IPS-NIHi11 (cell line): ENCODE measurements at places on chromosomes 2 and 18.

- no peak for DNase-seq
Observed at GRCh38 chr2:56011624-56012023, 88.0 kb upstream of the EFEMP1 start.

GRCh38 chr18:61471942-61472341 lies 138.7 kb downstream of the CDH20 start:
- DNase-seq, result no peak

DNA sequence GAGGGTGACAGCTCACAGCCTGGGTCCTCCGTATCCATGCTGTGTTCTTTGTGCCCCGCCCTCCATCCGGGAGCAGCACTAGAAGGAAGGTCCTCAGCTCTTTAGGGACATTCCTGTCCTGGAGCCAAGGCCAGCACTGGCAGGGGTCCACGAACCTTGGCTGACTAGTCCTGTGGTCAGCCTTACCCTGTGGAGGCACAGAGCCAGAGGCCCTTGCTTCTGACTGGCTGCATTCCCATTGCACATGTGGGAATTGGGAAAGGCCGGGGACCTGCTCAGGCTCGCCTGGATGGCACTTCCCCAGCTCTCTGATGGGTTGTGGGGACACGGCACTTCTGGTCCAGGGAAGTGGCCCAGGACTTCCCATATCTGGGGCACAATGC lies 24.9 kb upstream of the RHOB start:
- DNase-seq, result peak; percentile 42

DNA sequence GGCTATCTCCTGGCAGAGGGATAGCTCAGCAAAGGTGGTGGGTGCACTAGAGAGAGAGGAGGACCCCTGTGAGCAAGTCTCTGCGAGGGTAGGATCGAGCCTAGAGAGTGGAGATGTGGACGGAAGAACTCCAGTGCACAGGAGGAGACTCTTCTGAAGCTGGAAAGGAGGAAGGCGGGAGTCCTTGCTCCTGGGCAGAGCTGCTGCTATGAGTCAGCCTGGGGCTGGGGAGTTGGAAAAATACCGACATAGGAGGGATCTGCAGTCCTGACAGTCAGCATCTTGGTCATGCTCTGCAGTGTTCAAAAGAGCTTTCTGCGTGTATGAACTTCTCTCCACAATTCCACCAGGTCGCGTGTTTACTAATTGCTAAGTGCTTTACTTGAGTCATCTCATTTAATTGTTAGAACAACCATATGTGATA lies 233.8 kb downstream of the LDLRAD4 start:
- no peak for DNase-seq

DNA sequence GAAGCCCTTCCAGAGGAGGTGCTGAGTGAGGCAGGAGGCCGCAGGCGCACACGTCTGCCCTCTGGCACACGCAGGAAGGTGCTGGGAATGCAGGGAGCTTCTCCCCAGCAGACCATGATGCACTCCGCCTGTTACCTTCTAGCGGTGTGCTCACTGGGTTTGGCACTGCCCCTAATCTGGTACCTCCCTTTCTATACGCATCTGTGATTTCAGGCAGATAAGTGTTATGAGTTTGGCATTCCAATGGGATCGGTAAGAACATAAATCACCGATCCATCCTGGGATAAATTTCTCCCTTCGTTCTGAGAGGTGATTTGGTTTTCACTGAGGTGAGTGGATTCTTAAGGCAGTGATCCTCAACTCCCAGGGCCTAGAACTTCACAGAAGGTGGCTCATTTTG lies 34.6 kb downstream of the ODC1 start:
- DNase-seq, result no peak

DNA sequence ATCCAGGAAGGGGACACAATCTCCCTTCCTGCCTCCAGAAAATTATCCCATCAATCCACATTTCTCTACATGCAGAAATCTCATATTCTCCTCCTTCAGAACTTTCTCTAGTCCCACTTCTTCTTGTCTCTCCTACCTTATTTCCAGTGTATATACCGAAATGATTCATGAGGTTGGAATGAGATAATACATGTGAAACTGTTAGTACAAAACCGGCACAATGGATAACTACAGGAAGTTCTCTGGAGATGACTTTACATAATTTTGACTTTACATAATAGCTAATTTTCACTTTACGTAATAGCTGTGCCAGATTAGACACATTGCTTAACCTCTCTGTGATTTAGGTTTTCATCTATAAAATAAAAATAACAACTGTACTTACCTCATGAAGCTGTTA lies 801.3 kb downstream of the ERBB4 start:
- no peak for DNase-seq

- DNase-seq, result no peak
Observed at GRCh38 chr2:85890522-85891176, 1.9 kb upstream of the ST3GAL5 start.

DNA sequence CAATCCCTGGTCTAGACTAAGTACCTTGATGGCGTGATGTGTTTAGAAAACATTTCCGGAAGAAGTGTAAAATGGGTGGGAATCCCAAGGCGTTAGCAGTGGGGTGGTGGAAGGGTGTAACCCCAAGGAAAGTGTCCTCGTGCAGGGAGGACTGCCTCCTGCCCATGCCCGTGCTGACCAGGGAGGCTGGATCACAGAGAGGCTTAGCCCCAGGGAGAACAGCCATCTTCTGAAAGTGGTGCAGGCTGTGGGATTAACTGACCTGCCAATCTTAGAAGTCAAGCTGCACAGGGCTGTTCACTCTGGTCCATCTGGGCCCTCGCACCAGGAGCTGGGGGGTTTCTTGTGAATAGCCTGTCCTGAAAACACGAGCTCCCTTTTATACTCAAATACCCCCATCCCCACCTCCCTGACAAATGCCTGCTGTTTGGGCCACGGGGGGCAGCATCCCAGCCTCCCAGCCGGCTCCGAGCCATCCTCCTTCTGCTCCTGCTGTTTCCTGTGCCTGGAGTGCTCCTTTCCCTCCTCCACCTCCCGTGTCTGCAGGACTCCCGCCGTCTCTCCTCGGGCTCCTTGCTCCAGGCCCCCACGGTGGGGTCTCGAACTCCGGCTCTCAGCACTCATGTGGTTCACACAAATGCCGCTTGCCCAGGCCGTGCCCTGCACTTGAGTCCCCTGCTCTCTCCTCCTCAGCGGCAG lies 52.1 kb upstream of the PXDN start:
- DNase-seq, result no peak

DNA sequence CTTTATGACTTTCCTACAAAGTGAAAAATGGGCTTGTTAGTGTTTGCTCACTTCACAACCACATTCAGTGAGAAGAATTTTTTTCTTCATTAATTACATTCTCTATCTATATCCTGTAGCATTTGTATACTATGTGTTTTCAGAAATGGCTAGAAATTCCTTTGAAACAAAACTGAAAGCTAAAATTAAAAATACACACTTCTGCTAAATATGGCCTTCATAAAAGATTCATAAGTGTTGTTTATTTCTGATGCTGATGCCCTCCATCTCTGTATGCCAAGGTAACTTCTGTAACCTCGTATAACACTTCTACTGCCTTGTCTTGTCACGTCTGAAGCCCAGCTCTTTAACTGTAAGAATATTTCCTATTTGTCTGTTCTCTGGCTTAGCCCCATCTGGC lies 59.8 kb downstream of the PMAIP1 start:
- no peak for DNase-seq

GRCh38 chr2:240997141-240997855 lies 1.1 kb upstream of the SNED1 start:
- DNase-seq, result no peak

- DNase-seq, result no peak
Observed at GRCh38 chr2:64456293-64456692, 2.3 kb downstream of the LGALSL start.

GRCh38 chr18:40420675-40421074 lies 1534.4 kb upstream of the PIK3C3 start:
- no peak for DNase-seq

GRCh38 chr2:120589771-120590608 lies 145.7 kb upstream of the GLI2 start:
- DNase-seq, result no peak

DNA sequence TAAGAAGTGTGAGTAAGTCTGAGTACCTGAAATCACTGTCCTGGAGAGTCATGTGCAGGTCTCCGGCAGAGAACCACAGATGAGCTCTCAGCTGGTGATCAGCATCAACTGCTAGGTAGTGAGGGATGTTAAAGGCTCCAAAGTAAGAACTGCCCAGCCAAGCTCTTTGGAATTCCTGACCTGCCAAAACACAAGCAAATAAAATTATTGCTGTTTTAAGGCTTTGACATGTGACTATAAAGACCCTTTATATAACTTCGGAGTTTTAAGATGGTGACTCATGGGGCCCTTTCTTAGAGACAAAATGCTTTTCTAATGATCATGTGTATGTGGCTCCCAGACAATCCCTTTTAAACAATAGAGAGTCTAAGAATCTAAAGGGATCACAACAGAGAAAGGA lies 855.7 kb downstream of the TRIB2 start:
- DNase-seq, result no peak

- no peak for DNase-seq
Observed at GRCh38 chr2:20054931-20055330, 3.5 kb upstream of the LAPTM4A start.

GRCh38 chr2:18154812-18155211 lies 276.3 kb downstream of the KCNS3 start:
- DNase-seq, result no peak

DNA sequence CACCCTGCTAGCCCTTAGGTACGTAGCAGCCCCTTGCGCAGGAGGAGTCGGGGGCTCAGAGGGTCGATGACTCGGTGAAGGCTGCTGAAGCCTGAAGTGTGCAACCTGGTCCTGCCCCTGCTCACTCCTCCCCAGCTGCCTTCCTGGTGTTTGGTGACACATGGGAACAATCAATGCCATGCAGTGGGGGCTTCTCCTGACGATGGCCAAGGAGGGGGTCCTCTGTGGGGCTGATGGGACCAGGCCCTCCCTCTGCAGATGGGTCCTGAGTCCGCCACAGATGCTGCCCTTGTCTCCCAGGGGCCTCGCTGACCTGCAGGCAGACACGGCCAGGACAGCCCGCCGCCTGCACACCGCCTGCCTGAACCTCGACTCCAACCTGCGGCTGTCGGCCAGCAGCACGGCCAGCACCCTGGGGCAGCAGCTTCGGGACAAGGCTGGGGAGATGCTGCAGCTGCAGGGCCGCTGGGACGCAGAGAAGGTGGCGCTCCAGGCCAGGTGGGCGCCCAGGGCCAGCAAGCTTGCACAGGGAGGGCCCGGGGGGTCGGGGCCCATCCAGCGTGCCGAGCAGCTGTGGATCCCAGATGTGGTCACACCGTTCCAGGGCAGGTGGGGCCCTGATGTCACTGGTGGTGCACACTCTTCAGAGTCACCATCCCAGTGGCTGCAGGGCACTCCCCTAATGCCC lies 24.6 kb downstream of the CROCC2 start:
- peak; percentile 8 for DNase-seq

DNA sequence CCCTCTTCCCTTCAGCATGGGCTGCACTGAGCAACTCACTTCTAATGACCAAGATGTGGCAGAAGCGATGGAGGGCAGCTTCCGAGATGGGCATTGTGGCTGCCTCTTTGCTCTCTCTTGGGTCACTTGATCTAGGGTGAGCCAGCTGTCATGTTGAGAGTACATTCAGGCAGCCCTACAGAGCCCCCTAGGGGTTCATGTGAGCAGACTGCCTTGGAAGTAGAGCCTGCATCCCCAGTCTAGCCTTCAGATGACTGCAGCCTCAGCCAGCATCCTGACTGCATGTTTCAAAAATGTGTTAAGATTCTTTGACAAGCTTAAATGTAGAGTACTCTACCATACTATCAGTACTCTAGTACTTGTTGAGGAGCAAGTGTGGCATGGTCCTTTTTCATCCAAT lies 143.9 kb downstream of the NCK2 start:
- DNase-seq, result no peak

GRCh38 chr2:235543851-235544688 lies 50.2 kb downstream of the AGAP1 start:
- DNase-seq, result no peak

- no peak for DNase-seq
Observed at GRCh38 chr2:23425338-23425871, 40.4 kb downstream of the KLHL29 start.

DNA sequence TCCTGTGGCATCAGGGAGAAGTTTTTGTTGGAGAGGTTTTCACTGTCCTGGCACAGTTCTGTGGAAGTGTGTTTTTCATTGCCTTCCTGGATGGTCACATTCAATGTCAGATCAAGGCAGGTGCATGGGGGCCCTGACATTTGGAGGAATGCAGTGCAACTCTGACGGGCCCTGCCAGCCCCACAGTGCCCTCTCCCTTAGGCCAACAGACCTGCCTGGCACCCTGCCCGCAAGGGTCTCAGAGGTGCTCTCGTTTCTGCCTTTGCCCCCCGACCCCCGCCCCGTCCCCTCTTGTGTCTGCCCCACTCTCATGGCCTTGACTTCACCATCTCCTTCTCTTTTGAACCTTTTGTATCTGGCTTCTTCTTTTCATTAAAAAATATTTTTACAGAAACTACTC lies 257.2 kb upstream of the HDAC4 start:
- DNase-seq, result no peak

DNA sequence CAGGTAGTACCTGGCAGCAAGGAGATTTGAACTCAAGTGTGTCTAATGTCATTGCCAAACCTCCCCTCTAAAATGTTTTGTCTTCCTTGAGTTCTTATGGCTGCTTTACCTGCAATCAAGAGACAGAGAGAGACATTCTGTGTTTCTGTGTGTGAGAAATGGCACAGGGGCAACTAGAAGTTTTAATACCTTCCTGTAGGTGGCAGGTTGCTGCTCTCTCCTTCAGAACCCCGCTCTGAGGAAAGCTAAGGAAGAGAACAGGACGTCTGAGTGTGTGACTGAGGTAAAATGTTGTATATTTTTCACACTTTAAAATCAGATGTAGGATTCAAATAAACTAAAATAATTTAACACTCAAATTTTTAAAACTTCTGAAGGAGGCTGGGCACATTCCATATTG lies 19.2 kb downstream of the DTNA start:
- peak; percentile 68 for DNase-seq

GRCh38 chr2:225600444-225600843 lies 200.9 kb downstream of the NYAP2 start:
- no peak for DNase-seq

DNA sequence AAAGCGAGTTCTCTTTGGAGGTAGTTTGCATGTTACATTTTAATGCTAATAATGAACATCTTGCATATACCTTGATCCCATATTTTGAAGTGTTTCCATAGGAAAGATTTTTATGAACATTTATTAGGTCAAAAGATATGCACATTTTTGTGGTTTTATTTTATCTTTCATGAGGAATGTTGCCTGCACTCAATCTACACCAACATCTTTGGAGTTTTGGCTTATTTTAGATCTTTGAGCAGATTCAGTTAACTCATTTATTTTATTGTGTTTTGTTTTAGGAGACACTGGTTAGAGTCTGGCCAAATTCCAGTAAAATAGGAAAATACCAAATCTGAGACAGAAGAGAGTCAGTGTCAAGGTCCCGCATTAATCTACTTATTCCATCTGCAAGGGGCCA lies 540.9 kb downstream of the RNF144A start:
- DNase-seq, result no peak

DNA sequence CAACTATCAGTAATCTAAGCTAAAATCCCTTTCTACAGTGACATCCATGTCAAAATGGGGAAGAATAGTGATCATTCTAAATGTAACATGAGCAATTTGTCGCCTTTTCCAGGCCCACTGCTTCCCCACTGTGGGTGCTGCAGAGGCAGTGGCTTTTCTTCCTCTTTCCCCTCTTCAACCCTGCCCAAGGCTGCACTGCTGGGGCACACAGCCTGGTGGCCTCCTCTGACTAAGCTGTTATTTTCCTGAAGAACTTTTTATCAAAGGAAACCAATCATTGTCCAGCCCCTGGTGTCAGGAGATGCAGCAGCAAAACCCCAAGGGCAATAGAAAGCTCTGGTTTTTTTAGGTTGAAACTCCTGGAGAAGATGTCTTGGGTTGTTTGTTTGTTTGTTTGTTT lies 117.6 kb upstream of the KLF7 start:
- DNase-seq, result no peak
